Fibroblast of the aortic adventitia (primary cell): ENCODE measurements at places on chromosomes 2 and 18. TPM values are rescaled to one million over a fixed set of nuclear protein-coding genes. Genes with fewer than 3 reads are reported as not detected.

The WDCP gene
- total RNA-seq: 6.4 and 9.3 TPM in 2 replicates

The LOXHD1 gene
- total RNA-seq: not detected in 2 replicates

The RGPD4 gene
- 0.16 TPM in 1 of 2 replicates, not detected in the other for total RNA-seq

The RND3 gene
- 154 and 321 TPM in 2 replicates for total RNA-seq

The GKN2 gene
- not detected in 2 replicates for total RNA-seq

The IL1A gene
- total RNA-seq: 0.90 TPM in 1 of 2 replicates, not detected in the other

The LRRC30 gene
- total RNA-seq: not detected in 2 replicates

The UGT1A10 gene
- 0.41 TPM in 1 of 2 replicates, not detected in the other for total RNA-seq

The CLEC4F gene
- total RNA-seq: not detected in 2 replicates

The TTLL4 gene
- 12.4 and 14.2 TPM in 2 replicates for total RNA-seq

The RGPD3 gene
- 0.41 and 0.45 TPM in 2 replicates for total RNA-seq

The METTL4 gene
- total RNA-seq: 10.7 and 22.1 TPM in 2 replicates

The NTSR2 gene
- not detected in 2 replicates for total RNA-seq

The CYBRD1 gene
- 412 and 741 TPM in 2 replicates for total RNA-seq
